ENCODE measurements at places on chromosomes 3 and 15.

DNA sequence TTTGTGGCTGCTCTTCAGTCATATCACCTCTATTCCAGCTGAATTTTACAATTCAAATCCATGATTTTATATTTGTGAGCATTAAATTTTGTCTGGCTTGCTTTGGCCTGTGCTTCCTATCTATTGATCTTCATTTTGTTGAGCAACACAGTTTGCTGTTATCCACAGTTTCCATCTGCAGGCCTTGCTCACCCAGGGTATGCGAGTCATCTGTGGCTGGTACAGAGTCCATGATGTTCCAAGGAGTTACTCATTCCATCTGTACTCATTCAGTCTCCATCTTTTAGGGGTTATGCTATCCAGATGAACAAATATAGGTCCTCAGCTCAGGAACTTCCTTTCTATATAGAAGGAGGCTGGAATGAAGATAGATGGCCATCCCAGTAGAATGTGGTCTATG lies 70.1 kb upstream of the CCK start:
- no peak for DNase-seq

GRCh38 chr3:148077318-148077923 lies 620.3 kb upstream of the AGTR1 start:
- DNase-seq = peak; percentile 78

- DNase-seq = peak; percentile 5
These were observed 35.4 kb downstream of the RNU5B-1 start for GRCh38 chr15:65339920-65340319.

GRCh38 chr3:155712008-155712407 lies 32.9 kb downstream of the PLCH1 start:
- no peak for DNase-seq

DNA sequence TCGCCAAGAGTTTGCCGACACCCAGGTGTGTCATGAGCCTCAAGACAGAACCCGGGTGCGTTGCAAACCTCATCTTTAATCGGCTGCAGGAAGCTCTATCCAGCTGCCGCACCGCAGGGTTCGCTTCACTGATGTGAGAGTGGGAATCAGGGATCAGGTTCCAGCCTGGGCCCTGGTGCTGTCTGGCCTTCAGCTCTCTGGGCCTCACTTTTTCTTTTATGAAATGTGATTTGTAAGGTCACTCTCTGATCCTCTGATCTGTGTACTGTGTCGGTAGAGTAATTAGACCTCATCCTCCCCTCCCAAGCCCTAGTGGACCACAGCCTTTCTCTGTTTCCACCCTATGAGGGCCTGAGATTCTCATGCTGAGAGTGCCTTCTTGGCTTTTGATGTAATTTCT lies 202.8 kb upstream of the UBE2E1 start:
- no peak for DNase-seq

- DNase-seq = no peak
These were observed 12.0 kb upstream of the TXNRD3 start for GRCh38 chr3:126666658-126667528.

- DNase-seq = peak; percentile 81
These were observed 279.1 kb upstream of the THRB start for GRCh38 chr3:24773798-24774197.

GRCh38 chr3:38630606-38631005 lies 18.9 kb downstream of the SCN5A start:
- DNase-seq = no peak

DNA sequence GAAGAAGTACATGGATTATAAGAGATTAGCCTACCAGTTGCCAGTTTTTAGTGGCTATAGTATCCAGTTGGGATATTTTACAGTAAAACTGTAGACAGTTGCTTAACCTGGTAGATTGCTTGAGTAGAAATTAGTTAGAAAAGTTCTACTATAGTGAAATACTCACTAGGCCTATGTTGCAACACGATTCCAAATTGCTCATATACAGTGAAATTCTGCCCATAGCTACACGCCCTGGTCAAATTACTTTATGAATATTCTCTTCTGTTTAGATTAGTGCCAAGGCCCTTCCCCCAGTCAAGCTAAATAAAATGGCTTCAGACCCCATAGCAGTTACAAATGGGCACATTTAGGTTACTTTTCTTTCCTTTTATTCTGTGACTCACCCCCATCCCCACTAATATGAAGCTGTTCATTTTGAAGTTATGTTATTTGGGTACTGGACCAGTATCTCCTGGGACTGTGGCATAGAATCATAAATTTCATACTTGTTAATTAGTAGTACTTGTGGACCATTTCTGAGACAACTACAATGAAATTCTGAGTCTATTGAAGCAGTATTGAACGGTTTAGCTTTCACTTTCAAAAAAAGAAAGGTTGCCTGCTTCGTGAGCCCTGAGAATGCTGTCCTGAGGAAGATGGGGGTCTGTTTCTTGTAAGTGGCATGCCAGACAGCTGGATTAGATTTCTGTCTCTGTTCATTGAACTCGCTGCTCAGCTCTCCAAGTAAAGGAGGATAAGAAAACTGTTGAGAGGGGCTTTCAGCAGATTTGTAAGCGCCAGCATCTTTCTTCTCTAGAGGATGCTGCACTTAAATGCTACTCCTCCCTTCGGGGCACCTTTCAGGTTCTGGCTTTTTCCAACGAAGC lies 65.8 kb upstream of the CFAP20DC start:
- no peak for DNase-seq

- no peak for DNase-seq
These were observed 91.0 kb downstream of the TPRG1 start for GRCh38 chr3:189262746-189263145.

GRCh38 chr3:124802061-124802698 lies 71.9 kb downstream of the UMPS start:
- DNase-seq = no peak

GRCh38 chr3:43215663-43216275 lies 70.6 kb upstream of the SNRK start:
- no peak for DNase-seq

DNA sequence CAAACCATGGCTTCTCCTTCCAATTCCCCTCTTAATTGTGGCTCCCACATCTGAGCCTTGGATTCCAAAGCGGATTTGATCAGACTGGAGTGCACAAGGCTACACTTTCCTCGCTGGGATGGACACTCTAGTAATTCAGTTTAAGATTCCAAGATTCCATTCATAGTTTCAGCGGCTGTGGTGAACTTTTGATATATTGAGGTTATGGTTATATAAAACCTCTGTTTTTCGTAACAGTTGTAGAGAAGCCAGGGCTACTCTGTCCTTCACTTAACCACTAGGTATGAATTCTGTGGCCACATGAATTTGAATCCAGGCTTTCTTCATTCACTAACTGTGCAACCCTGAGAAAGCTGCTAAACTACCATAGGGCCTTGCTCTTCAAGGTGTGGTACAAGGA lies 67.9 kb upstream of the KY start:
- DNase-seq = no peak
